ENCODE measurements at places on chromosomes 3 and 15. TPM values are rescaled to one million over a fixed set of nuclear protein-coding genes. Genes with fewer than 3 reads are reported as not detected.

SLC51B gene
- not detected for total RNA-seq

DNA sequence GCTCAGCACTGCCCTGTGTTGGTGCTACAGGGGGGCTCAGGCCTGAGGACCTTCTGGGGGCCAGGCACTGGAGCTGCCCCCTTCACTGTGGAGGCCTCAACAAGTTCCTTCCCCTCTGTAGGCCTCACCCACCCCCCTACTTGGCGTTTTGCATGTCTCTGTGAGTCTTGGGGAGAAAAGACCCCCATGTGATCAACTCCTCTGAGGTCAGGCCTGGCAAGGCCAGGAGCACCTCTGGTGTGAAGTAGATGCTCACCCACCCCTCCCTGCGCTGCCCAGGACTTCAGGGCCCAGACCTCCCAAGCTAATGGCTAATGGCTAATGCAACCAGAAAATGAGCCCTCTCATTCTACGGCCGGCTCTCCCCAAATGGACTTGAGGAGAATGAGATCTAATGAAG, 34.2 kb upstream of the CHRNB4 start:
- DNase-seq: no peak

HIGD2B gene
- 0.07 TPM for total RNA-seq

DNA sequence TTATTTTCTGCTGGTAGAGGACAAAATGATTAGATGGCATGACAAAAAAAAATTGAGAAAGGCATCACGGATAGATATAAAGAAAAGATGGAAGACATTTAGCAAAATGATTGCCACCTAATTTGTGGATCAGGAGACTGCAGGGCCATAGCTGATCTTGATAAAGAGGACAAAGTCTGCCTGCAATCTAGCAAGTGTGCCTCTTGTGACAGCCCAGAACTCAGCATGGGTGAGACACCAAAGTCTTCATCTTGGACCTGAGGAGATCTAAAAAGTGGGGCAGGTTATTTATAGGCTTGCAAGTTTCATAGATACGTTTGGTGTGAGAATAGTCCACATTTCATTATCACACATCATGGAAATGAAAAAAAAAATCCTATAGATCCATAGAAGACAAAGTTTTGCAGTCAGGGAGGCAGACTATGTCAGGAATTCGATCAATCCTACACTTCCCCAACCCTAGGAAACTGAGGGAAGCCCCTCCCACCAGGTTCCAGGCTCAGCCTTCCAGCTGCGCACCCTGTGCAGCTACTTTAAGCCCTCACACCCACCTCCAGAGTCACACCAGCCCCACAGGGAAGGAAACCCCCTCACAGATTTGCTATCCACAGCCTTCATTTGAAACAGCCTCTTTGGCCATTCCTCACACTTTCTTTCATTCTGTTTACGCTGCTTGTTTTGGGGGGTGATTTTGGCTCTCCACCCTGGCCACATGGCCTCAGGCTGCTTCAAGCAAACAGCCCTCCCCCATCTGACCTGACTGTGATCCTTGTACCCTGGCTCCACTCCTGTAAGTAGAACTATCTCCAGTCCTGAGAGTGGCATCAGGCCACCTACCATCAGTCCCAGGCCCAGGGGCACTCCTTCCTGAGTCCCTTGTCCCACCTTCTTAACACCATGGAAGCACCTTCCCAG, 28.1 kb upstream of the KLHL6 start:
- DNase-seq: no peak

DNA sequence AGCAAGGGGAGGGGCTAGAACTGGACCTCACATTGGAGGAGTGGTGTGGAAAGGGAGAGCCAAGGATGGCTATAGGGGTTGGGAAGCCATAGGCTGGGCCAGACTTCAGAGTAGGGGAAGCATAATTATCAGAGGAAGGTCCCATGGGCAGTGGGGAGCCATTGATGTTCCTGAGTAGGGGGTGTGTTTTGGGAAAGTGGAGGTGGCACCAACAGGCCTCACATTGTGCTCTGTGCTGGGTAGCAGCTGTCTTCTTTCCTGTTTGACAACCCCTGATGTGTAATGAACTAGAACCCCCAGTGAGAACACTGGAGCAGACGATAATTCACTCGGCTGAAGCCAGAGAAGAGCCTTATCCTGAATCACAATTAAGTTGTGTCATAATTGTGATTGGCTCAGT, 41.2 kb downstream of the SLC6A11 start:
- no peak for DNase-seq

DNA sequence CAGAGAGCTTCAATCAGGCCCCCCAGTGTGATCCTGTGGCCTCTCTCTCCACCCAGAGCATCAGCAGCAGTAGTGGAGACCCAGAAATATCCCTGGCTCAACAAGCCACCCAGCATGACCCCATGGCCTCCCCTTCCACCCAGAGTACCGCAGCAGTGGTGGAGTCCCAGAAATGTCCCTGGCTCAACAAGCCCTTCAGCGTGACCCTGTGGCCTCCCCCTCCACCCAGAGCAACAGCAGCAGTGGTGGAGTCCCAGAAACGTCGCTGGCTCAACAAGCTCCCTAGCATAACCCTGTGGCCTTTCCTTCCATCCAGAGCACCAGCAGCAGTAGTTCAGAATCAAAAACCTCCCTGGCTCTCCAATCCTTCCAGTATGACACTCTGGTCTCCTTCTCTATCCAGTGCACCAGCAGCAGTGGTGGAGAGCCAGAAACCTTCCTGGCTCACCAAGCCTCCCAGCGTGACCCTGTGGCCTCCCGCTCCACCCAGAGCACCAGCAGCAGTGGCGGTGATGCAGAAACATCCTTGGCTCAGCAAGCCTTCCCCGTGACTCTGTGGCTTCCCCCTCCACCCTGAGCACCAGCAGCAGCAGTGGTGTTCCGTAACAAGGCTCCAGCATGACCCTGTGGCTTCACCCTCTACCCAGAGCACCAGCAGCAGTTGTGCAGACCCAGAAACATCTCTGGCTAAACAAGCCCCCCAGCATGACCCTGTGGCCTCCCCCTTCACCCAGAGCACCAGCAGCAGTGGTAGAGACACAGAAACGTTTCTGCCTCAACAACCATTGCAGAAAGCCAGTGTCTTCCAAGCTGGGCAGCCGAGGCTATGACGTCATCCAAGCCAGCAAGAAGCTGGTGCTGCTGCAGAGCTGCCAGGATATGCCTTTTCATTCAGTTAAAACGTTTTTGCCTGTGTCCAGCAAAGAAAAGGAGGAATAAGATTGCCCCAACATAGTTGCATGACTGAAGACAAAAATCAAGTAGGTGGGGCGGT, 61.3 kb upstream of the TAMM41 start:
- DNase-seq: no peak

DNAH1 gene
- total RNA-seq: 2.5 TPM

Data from pulmonary artery endothelial cell (primary cell).